Stimulated activated CD4-positive, alpha-beta T cell treated with anti-CD3 and anti-CD28 coated beads, Interleukin-15, amount 100 ng/mL, for 24 hours (primary cell): ENCODE measurements at places on chromosomes 1 and 21.
A peak's percentile ranks its signal among the peaks of the same experiment; 100 is the strongest.

GRCh38 chr1:194227161-194227560, 1040.7 kb upstream of the B3GALT2 start:
- no peak for DNase-seq

- no peak for DNase-seq
Measured at GRCh38 chr1:238469146-238469631, 578.5 kb upstream of the ZP4 start.

DNA sequence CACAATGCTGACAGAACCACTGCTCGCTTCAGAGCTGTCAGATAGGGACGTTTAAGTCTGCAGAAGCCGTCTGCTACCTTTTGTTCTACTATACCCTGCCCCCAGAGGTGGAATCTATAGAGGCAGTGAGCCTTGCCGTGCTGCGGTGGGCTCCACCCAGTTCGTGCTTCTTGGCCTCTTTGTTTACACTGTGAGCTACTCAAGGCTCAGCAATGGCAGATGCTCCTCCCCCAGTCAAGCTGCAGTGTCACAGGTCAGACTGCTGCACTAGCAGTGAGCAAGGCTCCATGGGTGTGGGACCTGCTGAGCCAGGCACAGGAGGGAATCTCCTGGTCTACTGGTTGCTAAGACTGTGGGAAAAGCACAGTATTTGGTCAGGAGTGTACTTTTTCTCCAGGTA, 47.1 kb downstream of the LEPR start:
- no peak for DNase-seq

DNA sequence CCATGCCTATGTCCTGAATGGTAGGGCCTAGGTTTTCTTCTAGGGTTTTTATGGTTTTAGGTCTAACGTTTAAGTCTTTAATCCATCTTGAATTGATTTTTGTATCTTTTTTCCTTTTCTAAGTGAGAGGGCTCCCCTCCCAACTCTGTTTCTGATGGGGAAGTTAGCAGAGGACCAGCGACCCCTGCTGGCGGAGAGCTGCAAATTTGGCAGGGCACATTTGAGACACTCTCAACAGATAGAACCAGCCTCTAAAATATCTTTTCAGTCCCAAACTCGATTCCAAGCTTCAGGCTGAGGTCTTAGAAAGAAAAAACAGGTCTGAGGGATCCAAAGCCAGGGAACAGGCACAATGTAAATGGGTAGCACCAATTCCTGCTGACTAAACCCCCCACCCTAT, 32.5 kb downstream of the LRRC3 start:
- peak; percentile 69 for DNase-seq

GRCh38 chr1:167955915-167956314, 19.0 kb upstream of the MPC2 start:
- no peak for DNase-seq

DNA sequence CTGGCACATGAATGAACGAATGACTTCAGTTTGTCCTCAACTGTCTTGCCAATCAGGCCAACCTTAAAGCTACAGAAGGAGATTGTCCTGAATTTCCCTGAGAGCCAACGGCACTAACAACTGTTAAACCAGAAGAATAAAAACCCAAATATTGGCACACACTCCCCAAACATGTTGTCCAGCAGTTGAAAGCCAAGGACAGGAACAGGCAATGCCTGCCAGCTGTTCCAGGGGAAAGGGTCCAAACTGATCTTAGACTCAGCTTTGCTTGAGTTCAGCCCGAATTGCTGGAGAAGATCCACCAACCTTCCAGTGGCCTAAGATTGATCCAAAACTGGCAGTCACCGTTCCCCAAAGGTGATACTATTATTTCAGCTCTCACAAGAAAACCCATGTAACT, 22.4 kb upstream of the AHCTF1 start:
- no peak for DNase-seq

- DNase-seq, result no peak
Measured at GRCh38 chr1:62572476-62572875, 24.8 kb upstream of the ANGPTL3 start.

DNA sequence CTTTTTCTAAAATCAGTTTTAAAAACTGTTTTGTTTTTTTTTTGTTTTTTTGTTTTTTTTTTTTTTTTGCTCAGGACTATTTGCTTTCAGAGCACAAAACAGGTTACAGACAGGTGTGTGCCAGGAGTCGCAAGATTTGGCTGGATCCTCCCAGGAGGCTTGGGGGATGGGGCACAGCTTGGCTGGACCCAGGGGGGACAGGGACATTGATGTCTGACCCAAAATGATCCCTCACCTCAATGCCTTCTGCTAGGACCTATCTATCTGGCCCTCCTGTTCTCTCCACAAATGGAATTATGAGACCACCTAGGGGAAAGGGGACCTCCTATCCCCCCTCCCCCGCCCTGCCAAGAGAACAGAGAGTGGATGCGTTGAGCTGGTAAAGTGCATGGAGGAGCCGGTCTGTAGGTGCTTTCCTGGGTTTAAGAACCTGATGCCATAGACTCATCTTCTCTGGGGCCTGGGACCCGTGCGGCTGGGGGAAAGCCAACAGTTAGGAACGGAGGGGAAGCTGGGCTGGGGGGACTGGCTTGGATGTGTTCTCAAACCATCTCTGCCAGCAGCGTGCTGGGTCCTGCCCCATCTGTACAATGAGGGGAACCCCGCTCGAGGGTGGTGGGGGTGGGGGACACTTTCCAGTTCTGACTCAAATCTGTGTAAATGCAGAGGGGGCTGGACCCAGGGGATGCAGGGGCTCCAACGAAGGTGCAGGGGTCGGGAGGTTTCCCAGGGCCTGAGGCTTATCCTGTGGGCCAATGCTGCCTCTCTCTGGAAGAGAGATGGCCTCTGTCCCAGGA, 28.9 kb downstream of the RUNX3 start:
- peak; percentile 38 for DNase-seq

- DNase-seq, result no peak
Measured at GRCh38 chr1:92663775-92664174, 121.1 kb downstream of the EVI5 start.

- no peak for DNase-seq
Measured at GRCh38 chr1:27562534-27563340, 41.2 kb downstream of the AHDC1 start.

DNA sequence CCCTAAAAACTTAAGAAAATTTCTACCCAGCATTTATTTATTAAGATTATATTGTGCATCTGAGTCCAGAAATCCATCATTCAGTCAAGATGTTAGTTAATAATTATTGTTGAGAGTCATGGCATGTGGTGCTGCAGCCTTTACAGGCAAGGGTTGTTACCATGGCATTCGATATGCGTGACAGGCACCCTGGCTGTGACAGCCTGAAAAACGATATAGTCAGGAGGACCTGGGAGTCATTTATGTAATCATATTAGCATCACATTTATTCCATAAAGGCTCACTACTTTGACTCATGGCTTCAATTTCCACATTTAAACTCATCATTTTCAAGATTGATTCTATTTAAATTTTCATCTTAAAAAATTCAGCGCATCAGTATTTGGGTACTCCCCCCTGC, 68.0 kb downstream of the CACHD1 start:
- peak; percentile 15 for DNase-seq

GRCh38 chr1:116262995-116263385, 110.1 kb upstream of the ATP1A1 start:
- DNase-seq, result no peak

DNA sequence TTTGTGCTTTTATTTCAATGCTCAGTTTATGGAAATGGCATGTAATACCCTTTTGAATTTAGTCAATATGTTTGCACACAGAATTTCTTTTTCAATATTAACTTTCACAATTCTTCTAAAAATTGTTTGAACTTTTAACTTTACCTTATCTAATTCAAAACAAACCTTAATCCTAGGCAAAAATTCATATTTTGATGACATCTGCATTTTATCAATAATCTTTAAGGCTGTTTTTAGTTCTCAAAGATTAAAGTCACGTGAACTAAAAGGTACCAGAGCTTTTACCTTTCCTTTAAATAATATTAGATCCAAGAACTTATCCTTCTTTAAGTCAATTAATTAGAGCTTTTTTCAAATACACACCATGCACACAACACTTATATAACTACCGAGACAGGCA, 218.9 kb upstream of the NCAM2 start:
- no peak for DNase-seq

DNA sequence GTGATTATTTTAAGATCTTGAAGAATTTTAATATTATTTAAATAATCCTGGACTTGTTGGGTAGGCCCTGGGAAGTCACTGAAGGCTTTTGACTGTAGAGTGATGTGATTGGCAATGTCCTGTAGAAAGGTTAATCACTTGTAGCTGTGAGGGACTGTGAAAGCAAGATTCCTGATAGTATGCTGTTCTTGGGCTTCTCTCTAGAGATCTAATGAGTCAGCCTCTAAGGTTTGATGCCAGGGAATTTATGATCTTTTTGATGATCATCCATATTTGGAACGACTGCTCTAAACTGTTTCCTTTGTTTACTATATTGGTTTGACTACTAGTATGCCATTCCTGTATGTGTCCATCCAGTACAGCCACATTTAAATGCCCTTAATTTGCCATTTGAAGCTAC, 56.5 kb downstream of the CAMSAP2 start:
- no peak for DNase-seq

DNA sequence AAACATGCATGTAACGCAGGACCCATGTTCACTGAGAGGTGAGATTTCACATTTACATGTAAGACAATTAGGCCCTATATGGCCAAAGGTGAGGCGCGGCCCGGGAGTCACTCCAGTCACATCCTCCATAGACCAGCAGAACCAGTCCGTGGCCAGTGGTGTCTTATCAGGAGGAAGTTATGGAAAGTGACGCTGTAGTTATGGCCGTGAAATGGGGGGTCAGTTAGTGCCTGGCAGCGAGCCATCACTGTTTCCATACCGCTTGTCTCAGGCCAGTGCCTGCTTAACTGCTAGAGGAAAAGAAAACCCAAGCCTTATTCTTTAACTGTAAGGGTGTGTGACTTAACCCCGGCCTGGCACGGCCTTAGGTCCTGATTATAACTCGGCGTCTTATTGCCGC, 6.1 kb downstream of the C1orf159 start:
- no peak for DNase-seq

- DNase-seq, result no peak
Measured at GRCh38 chr1:27307874-27308598, 13.9 kb upstream of the TMEM222 start.

- no peak for DNase-seq
Measured at GRCh38 chr1:233777566-233777965, 126.9 kb upstream of the SLC35F3 start.

DNA sequence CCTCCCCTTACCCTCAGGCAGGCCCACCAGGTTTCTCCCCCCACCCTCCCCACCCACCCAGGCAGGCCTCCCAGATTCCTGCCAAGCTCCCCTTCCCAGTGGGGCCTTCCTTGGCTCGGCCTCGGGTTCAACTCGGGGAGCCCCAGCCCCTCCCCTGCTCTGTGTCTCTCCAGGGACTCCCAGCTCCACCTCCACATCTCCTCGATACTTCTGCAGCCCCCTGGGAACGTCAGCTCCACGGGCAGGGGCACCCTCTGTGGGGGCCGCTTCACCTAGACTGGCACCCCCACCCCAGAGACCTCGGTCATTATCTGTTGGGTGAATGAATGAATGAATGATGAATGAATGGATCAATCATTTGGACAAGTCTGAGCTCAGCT, 775 bp downstream of the MMEL1 start:
- DNase-seq, result no peak

DNA sequence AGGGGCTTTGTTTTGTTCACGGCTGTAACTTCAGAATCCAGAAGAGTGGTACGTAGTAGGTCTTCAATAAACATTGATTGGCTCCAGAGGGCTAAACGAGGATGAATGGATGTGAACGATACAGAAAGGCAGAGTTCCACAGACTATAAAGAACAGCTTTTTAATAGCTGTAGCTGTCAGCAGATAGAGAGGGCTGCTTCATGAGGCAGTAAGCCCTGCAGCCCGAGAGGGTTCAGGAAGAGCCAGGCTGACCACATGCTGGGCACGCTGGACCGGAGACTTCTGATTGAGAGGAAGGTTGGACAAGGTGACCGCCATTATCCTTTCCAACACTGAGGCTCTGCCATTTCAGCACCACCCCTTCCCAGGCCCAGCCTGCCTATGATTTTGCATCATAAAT, 45.3 kb downstream of the KIRREL1 start:
- no peak for DNase-seq

DNA sequence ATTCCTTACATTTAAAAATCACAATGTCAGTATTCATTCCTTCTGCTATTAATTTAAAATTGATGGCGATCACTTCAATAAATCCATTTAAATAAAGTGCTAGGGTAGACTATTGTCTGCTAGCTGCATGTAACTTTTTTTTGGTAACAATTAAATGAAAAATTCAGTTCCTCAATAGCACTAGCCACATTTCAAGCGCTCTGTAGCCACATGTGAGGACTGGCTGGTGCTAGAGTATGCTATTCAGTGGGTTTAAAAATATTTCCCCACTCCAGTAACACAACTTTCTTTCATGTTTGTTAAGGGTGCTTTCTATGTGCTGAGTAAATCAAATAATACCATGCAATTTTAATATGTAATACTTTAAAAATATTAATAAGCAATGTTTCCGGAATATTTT, 108.2 kb downstream of the LTN1 start:
- DNase-seq, result no peak

GRCh38 chr21:36968976-36969375, 2.5 kb upstream of the HLCS start:
- no peak for DNase-seq

- DNase-seq, result no peak
Measured at GRCh38 chr1:241479294-241479693, 40.3 kb downstream of the FH start.

DNA sequence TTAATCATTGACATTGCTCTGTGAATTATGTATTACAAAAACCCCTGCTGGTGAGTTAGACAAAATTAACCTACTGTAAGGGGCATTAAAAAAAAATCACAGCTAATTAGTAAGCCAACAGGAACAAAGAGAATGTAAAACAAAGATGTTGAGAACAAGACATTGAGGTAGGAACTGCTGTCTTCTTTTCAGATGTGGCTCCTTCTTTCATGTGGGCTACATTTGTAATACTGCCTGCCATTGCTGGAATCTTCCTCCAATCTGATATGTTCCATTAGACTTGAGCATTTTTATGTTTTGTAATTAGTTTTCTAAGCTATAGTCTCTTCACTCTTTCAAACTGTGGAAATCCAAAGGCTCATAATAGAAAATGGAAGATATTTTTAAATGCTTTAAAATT, 353.0 kb downstream of the ADGRL2 start:
- DNase-seq, result no peak
